NCI-H1694 treated with DMSO at 0.1 percent for 48 hours (cell line): ENCODE measurements at places on chromosomes 13 and 19.

DNA sequence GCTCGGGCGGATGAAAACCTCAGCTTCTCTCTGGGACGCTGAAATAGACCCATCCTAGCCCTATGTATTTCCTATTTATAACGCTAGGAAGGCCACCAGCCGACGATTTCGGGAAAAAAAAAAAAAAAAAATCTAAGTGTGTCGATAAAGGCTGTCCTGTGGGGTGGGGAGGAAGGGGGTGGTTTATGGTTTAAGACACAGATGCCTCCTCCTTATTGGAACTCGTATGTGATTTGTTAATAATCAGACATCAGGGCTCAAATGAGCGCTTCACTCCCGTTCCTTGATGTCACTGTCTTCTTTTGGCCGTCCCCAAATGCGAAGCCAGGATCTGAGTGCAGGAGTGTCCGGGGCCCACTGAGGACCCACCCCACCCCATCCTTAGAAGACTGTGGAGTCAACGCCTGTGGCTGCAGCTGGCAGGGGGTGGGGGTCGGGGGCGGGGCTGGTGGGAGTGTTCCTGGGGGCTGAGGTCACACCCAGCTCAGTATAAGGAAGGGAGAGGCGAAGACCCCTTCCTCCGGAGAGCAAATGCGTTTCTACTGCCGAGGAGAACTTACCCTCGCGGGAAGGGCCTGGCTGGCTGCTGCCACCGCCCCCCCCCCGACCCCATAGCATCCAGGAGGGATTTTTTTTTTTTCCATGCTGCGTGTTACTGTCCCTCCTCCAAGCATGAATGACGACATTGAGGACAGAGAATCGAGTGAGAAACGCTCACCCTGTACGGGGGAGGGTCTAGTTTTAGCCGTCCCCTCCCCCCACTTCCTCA lies 971 bp downstream of the ATCAY start:
- no peak for DNase-seq

- no peak for DNase-seq
These were observed 1124.9 kb downstream of the DIAPH3 start for GRCh38 chr13:59038824-59039223.

- DNase-seq = no peak
These were observed 565.0 kb downstream of the FGF9 start for GRCh38 chr13:22235950-22236290.

DNA sequence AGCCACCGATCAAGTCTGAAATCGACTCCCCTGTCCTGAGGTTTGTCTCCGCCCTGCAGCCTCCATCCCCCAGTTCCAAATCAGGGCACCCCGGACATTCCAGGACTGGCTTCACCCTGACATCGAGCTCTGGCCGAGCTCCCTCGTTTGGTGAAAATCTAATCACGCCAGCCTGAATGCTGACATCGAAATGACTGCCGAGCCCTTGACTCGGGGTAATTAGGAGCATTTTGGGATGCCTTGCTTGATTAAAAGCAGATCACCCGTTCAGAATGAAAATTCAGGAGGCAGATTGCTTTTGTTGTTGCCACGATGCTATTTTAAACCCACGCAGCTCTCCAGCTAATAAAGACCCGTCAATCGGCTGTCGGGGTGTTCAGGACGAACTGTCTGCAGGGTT lies 34.3 kb downstream of the ZNRF4 start:
- no peak for DNase-seq

DNA sequence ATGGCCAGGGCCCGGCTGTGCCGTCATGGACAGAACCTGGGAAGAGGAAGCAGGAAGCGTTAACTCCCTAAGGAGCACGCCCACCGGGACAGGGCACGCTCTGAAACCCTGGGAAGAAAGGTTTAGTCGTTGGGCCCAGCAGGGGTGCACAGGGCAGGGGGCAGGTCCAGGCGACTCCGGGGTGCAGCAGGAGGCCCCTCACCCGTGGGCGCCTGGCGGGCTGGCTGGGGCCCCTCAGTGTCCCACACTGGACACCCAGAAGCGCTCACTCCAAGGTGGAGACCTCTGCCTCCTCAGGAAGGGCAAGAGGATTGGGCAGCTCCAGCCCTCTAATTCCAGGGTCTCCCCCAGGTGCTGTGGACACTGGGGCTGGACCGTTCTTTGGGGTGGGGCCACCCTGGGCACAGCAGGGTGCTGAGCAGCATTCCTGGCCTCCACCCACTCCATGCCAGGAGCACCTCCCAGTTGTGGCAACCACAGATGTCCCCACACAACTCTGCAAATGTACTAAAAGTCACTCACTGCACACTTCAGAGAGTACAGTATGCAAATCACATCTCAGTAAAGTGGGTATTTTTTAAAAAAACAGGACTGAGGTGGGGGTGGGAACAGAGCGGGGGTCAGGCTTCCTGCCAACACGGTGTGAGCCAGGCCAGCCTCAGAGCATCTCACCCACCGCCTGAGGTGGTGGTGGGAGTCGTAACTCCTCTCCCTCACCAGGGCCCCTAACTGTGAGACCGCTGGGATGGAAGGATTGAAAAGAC lies 35.2 kb downstream of the PIP5K1C start:
- no peak for DNase-seq

DNA sequence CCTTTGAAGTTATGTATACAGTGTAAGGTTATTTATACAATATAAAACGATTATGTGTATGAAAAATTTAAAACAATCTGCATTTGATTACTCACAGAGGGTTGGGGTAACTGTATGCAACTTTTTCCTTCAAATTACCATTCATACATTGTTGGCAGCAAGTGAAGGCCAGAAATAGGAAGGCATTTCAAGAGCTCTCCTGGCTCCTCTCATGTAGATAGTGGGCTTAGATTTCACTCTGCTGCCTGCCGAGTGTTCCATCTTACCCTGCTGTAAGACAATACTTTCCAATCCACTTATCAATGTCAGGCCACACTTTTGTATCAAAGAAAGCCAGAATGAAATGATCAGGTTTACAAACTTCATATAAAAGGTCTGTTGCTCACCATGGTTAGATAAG lies 245.2 kb downstream of the DNAJC15 start:
- no peak for DNase-seq

GRCh38 chr13:36530050-36530789 lies 97.9 kb downstream of the CCNA1 start:
- no peak for DNase-seq

DNA sequence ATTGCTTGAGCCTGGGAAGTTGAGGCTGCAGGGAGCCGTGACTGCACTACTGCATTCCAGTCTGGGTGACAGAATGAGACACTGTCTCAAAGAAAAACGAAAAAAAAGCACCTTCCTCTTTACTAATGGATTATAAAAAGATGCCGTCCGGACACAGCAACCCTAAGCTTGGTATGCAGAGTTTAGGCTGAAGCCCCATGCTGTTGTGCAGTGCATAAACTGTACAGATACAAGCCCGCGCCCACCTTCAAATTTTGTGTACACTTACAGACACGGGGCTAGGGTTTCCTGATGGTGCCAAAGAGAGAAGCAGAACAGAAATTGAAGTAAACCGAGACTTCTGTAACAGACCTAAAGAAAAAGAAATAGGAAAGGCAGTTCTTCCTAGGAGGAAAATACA lies 9.0 kb downstream of the LPAR6 start:
- DNase-seq = no peak

- no peak for DNase-seq
These were observed 466.7 kb downstream of the TSHZ3 start for GRCh38 chr19:30882411-30883005.

- DNase-seq = no peak
These were observed 83.9 kb downstream of the LRRC63 start for GRCh38 chr13:46295491-46296114.

- no peak for DNase-seq
These were observed 226.4 kb downstream of the PCDH17 start for GRCh38 chr13:57857945-57858344.

- DNase-seq = no peak
These were observed 5.8 kb upstream of the PRODH2 start for GRCh38 chr19:35818445-35818844.

- no peak for DNase-seq
These were observed 1058.4 kb downstream of the SLITRK5 start for GRCh38 chr13:88729605-88730004.

GRCh38 chr13:26558074-26558805 lies 757 bp downstream of the WASF3 start:
- DNase-seq = no peak

DNA sequence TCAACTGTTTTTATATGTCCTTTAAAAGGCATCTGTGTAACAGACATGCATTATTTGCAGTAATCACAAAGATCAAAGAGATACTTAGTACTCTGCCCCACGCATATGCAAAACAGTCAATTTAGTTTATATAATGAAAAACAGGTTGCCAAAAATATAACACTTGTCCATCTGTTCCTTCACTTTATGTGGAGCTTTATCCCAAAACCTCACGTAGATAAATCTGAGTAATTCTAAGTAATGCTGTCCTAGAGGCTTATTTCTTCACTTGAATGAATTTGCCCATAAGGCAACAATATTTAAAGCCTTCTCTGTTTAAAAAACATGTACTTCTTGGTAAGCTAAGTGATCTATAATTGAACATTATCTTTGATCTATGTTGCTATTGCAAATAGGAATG lies 20.3 kb upstream of the SLITRK6 start:
- DNase-seq = no peak

DNA sequence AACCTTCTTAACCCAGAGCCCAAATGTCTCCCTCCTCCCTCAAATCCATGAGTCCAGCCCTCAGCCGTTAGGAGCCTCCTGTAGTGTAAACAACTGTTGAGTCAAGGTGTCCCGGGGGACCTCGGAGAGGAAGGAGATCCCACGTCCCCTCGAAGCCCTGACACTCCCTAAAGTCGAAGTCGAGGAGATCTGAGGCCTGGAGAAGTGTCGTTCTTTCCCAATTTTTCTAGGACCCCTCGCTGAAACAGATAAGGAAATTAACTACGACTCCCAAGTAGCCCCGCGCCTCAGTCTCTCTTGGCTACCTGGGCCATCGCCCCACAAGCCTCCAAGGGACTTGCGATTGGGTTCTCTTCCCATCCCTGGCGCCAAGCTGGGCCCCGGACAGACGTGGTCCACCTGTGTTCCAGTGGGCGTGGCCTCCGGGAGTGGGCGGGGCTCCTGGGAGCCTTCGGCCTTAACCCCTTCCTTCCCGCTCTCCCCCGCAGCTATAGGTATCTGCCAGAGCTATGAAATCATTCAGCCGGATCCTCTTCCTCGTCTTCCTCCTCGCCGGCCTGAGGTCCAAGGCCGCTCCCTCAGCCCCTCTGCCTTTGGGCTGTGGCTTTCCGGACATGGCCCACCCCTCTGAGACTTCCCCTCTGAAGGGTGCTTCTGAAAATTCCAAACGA lies 869 bp downstream of the GFY start:
- no peak for DNase-seq

- DNase-seq = no peak
These were observed 343.7 kb upstream of the ARGLU1 start for GRCh38 chr13:106911627-106912026.

- no peak for DNase-seq
These were observed 3.5 kb downstream of the SPACA6 start for GRCh38 chr19:51696606-51697005.

DNA sequence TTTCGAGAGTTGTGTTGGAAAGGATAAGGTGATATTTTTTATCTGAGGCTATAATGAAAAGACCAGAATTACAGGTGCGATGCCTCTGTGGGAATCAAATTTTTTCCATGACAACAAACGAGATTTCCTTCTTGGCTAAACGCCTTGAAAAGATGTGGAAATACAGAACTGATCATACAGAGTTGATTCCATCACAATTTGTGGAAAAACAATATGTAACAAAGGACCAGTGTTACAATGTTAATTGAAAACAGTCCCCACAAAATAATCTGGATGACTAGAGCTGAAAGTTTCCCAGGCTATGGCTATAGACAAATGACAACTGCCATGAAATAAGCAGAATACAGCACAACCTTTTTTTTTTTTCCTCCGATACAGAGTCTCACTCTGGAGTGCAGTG lies 628.9 kb downstream of the DIAPH3 start:
- DNase-seq = no peak

DNA sequence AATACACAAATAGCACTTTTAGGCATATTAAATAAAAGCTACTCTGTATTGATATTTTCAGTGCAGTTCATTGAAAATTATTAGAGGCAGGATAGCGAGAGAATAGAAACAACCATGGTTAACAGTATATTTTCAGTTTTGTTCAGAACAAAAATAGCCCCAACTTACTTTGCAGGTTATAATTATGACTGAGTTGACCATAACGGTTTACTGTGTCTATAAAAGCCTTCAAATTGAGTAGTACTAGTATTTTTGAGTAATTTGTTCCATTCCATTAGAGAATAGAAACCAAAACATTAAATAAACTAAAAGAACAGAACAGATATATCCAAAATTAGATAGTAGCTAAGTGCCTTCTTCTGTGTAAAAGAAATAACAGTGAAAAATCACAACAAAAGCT lies 1108.4 kb upstream of the PCDH20 start:
- no peak for DNase-seq

DNA sequence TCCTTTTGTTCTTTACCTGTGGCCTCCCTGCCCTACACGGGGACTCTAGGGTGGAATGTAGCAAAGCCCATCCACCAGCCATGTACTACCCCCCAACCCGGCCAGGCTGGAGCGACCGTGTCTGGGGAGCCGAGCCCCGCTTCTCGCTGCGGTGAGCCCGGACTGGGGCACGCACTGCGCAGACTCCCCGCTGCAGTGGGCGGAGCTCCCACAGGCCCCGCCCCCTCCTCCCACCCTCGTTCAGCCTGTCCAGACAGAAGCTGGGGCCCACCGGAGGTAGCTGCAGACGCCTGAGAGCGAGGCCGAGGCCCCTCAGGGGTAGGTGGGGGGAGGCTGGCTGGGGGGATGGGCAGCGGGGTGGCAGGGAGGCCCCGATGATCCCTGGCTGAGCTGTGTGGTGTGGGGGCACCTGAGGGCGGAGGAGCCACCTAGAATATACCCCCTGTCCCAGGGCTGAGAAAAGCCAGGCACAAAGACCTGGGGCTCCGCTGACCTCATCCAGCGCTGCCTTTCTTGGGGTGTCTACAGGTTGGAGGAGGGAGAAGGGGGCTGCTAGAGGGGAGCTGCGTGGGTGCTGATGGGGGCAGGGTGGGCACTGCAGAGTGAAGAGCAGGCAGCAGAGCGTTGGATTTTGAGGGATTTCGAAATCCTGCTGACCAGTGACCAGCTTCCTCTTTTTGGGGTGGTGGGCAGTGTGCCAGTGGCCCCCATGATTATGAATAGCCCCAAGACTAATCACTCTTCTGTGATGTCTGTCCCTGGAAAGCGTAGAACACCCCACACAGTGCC lies 17.3 kb downstream of the PLD3 start:
- DNase-seq = no peak

DNA sequence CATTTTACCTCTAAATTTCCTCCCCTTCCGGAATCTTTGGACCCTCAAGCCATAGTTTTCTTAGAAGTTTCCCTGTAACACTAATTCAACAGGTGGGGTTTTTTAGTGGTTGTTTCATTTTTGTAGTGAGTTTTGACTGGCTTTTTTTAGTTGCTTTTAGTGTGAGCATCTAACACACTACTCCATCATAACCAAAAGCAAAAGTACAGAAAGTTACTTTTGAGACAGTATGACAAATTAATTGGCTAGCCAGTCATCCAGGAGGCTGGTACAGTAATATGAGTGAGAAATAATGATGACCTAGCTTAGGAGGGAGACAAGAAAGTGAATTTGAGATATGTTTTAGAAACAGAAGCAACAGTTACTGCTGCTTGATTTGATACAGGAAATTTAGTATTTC lies 71.5 kb downstream of the DNAJC15 start:
- DNase-seq = no peak
